Small intestine (tissue), 16 donors: ENCODE measurements at places on chromosomes 7 and 10. TPM values are rescaled to one million over a fixed set of nuclear protein-coding genes. Genes with fewer than 3 reads are reported as not detected.
A peak's percentile ranks its signal among the peaks of the same experiment; 100 is the strongest.

GRCh38 chr7:158606671-158607424 is 19.2 kb upstream of the PTPRN2 start:
- DNase-seq = no peak

GRCh38 chr10:53130337-53130736 is 357.8 kb upstream of the MBL2 start:
- DNase-seq = no peak

- no peak for DNase-seq
These were observed 67.3 kb downstream of the TCF7L2 start for GRCh38 chr10:113017376-113017775.

DNA sequence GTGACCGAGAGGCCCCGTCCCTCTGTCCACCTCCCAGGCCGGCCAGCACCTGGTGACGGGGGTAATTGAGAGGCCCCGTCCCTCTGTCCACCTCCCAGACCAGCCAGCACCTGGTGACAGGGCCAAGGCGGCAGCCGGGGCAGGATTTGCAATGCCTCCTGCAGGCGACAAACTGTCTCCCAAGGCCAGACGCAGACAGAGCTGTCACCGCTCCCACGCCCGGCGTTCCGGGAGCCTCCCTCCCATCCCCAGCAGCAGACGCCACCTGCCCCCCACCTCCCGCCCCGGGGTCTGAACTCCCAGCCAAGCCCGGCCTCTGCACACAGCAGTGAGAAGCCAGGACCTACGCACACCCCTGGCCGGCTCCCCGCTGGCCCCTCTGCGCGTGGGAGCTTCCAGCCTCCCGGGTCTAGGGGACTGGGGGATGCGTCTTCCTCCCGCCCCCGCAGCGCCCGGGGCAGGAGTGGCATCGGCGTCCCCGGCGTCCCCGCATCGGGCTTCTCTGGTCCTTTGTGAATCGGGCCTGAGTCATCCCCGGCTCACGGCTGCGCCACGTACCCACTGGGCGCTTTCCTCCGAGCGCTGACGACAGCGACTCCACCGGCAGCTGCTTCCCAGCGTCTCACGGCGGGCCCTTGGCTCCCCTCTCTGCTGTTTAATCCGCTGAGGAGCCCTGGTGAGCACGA is 95.1 kb upstream of the DIP2C start:
- peak; percentile 75 for DNase-seq

- peak; percentile 42 for DNase-seq
These were observed 12.9 kb downstream of the MYOZ1 start for GRCh38 chr10:73628405-73628804.

- no peak for DNase-seq
These were observed 82.5 kb downstream of the ICA1 start for GRCh38 chr7:8179486-8179885.

DNA sequence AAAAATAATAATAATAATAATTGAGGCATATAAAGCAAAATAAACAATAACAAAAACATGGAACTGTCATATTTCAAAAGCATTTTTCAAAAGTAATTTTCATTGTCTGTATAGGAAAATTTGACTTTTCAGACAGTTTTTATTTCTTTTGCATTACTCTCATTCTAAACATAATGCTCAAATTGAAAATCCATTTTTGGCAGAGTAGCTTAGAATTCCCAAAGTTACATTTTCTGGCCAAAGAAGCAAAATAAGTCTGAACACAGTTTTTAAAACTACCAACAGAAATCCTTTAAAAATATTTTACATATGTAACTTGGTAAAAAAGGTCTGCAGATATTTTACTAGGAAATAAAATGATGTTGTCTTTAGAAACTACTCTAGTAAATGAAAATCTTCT is 535.4 kb downstream of the ANKRD7 start:
- DNase-seq = no peak

- peak; percentile 68 for DNase-seq
These were observed 302.5 kb upstream of the GALNT17 start for GRCh38 chr7:70829221-70830059.

GRCh38 chr7:101736084-101736483 is 81.3 kb upstream of the CUX1 start:
- DNase-seq = no peak

DNA sequence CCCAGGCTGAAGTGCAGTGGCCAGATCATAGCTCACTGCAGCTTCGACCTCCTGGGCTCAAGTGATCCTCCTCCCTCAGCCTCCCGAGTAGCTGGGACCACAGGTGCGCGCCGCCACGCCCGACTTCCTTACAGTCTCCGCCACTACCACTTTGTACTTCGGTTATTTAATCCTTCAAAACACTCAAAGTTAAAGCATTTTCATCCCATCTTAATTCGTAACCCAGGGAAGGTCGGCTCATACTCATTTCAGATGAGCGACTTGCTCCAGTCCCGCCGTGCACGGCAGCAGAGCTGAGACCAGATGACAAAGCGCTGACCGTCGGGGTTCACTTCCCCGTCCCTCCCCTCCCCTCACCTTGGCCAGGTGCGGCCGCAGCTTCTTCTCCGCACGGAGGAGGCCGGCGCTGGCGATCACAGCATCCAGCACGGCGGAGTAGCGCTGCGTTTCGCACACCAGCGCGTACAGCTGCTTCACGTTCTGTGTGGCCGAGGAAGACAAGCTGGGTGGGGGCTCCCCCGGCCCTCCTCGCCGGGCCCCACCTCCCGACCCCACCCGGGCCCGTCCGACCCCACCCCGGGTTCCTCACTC is 457 bp downstream of the NSUN5 start:
- DNase-seq = peak; percentile 38

- DNase-seq = no peak
These were observed 18.1 kb downstream of the YWHAG start for GRCh38 chr7:76340617-76341131.

- DNase-seq = no peak
These were observed 22.7 kb downstream of the FAM133B start for GRCh38 chr7:92567460-92567859.

DNA sequence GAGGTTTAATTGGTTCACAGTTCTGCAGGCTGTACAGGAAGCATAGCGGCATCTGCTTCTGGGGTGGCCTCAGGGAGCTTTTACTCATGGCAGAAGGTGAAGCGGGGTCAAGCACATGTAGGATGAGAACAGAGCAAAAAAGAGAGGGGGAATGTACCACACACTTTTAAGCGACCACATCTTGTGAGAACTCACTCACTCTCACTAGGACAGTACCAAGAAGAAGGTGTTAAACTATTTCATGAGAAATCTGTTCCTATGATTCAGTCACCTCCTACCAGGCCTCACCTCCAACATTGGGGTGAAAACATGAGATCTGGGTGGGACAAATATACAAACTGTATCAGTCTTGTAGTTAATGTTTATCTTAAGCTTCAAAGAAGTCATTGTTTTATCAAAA is 174.7 kb downstream of the GNAI1 start:
- DNase-seq = no peak

DNA sequence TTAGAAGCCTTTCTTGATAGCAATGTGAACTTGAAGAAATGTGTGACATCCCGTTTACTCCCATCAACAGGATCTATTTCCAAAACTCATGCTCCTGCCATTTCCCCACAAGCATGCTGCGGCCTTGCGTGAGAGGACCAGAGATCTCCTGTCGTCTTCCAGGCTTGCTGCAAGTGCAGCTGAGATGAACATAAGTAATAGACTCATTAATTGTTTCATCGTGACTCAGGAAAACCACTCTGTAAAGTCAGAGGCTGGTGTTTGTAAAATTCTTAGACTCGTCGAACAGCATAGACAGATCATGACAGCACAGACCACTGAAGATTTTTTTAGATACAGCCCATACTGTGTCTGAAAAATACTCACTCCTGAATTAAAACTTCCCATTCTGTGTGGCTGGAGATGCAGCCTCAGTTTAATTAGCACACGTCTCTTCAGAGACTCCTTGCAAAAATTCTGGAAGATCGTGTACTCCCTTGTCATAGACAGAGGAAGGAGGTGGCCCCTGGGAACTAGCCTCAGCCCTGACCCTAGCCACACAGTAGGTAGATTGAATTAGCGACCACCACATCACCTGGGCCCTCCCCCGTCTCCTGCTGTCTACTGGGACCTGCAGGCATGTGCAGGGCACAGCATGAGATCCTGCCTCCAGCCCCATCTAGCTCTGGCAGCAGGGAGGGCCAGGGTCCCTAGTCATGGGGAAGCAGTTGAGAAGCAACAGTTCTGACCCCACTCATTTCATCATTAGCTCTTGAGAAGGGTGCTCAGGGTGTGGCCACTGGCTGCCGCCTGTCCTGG is 226.0 kb downstream of the CELF2 start:
- DNase-seq = no peak

GRCh38 chr10:56349611-56350010 is 11.4 kb downstream of the ZWINT start:
- DNase-seq = no peak

DNA sequence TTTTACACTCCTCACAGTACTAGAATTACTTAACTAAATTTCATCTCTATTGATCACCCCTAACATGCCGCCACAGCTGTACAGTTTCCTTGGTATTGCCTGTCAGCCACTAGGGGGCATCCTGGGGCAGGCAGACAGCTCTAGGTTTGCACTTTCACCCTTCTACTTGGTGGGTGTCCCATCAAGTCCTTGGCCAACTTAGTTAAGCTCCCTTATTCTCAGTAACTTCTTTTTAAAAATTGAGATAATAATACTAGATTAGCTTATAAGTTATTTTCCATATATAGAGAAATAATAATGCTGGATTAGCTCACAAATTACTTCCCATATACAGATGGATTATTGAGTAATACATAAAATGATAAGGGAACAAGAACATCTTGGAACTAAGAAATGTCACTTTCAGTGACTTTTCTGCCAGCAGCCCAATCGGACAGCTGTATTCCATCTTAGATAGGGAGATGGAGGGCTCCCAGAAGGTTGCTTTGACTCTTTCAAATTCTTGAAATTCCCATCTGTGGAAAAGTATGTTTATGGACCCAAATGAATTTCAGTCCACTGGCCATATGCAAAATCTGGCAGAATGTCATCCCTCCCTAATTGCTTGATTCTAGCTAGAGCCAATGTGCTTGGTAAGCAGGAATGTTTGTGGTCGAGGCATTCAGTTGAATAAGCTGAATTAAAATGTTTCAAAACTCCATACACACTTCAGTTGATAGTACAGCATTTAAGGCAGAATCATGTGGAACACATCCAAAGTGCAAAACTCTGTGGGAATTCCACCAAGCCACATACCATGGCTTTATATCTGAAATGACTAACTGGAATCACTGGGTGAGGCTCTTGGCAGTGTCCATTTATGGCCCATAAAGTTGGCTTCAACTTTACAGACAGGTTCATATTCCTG is 309.7 kb downstream of the CSTF2T start:
- DNase-seq = peak; percentile 71

DNA sequence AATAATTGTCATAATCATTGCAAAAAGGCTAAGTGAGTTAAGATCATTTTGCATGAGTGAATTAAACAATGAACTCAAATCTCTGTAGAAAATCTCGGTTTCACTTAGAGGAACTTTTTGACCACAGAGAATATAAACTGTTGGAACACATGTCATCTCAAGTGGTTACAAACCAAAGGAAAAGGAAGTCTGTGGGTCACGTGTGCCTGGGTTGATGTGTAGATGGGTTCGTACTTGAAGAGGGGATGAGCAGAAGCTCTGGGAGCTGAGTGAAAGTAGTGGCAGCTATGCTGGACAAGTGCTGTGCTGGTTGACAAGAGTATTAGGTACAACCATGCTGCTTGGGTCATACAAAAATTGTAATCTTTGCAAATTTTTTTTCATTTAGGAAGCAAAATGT is 35.0 kb downstream of the GLRX3 start:
- no peak for DNase-seq

DNA sequence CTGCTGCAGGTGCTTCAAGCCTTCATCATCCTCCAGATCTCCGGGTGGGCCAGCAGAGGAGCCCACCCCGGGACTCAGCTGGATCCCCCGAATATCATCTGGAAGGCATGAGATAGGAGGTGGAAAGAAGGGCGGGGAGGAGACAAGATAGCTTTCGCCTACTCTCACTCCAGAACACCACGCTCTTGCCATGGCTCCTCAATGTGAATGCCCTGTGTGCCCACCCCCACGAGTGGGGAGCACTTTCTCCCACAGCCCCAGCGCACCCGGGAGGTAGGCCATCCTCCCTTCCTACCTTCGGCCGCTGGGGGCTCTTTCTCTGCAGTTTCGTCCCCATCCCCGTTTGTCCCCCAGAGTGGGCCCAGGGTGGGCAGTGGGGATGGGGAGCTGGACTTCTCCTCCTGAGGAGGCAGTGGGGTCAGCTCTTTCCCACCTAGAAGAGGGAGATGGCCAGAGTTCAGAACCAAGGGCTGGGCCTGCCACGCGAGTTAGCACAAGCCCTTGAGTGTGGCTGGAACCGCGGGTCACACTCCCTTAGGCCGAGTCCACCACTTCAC is 8.9 kb downstream of the GIGYF1 start:
- DNase-seq = no peak

- DNase-seq = peak; percentile 61
These were observed 56.4 kb downstream of the BBS9 start for GRCh38 chr7:33185786-33186185.

- no peak for DNase-seq
These were observed 125.0 kb upstream of the THSD7A start for GRCh38 chr7:11956991-11957390.

GRCh38 chr7:70728872-70729552 is 402.9 kb upstream of the GALNT17 start:
- DNase-seq = no peak

DNA sequence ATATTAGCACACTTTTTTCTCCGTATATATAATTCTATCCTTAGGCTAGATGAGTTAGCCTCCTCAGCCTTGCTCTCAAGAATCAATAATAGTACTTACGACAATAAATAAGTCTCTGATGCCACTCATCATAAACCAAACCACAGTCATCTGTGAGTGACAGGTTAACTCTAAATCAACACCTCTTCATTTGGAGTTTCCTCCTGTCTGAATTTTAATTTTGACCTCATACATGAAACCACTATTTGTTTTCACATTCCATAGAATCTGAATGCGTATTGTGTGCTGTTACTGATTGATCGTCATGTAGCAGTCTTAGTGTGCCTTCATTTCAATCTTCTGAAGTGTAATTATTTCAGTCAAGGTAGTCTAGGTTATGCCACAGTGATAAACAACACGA is 85.8 kb downstream of the HGF start:
- no peak for DNase-seq

- no peak for DNase-seq
These were observed 554.4 kb downstream of the INHBA start for GRCh38 chr7:41148521-41148951.

GRCh38 chr7:124029396-124030188 is 3.3 kb downstream of the TMEM229A start:
- peak; percentile 60 for DNase-seq

DNA sequence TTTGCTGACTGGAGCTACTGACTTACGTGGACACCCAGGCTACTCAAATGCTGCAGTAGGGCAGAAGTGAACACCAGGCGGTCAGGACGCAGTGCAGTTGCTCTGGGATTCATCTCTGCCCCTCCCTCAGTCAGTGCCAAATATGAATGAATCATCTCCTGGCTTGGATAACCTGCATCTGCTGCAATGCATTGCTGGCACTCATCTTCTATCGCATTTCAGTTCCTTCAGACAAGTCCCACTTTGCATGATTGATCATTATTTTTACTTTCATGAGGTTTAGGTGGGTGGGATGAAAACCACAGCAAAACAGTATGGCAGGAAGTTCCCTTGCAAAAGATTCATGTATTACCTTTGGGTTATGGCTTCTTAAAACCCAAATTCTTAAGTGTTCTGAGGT is 224.6 kb upstream of the NRP1 start:
- DNase-seq = no peak

WBP1L gene
- polyA plus RNA-seq = 29.9 TPM

FZD1 gene
- 4.9 TPM for polyA plus RNA-seq

TUBAL3 gene
- 44.3 TPM for polyA plus RNA-seq

ZPBP gene
- 0.12 TPM for polyA plus RNA-seq
